Left lung (tissue), 14 donors: ENCODE measurements at places on chromosomes 6 and 20. TPM values are rescaled to one million over a fixed set of nuclear protein-coding genes. Genes with fewer than 3 reads are reported as not detected.

MAN1A1 gene
- 57.8 TPM for polyA plus RNA-seq

DNA sequence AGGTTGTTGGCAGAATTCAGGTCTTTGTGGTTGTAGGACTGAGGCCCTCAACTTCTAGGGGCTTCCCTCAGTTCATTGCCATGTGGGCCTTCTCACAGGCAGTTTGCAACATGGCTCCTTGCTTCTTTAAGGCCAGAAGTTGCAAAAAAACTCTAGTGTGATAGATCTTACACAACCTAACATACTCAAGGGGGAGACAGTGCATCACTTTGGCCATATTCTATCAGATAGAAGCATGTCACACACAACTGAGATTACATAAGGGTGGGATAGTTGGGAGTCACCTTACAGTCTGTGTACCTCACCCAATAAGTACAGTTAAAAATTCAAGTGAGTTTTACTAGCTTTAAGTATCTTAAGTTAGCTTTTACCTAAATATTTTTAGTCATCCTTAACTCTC is 1.6 kb downstream of the SIRPD start:
- DNase-seq = no peak
- no peak overlapping the region for H3K4me3 ChIP-seq
- H3K36me3 ChIP-seq = no peaks in the 10 kb centered on the region
- H3K27ac ChIP-seq = no peak overlapping the region

GRCh38 chr6:39417440-39417839 is 94.9 kb upstream of the KCNK16 start:
- no peaks in the 10 kb centered on the region for H3K27me3 ChIP-seq
- no peak overlapping the region for H3K4me3 ChIP-seq
- no peaks in the 10 kb centered on the region for H3K36me3 ChIP-seq
- no peaks in the 10 kb centered on the region for H3K4me1 ChIP-seq
- no peak for DNase-seq

SLC17A3 gene
- polyA plus RNA-seq = 0.22 TPM

GRCh38 chr6:157774153-157775135 is 48.6 kb upstream of the SNX9 start:
- H3K4me1 ChIP-seq = no peaks in the 10 kb centered on the region
- H3K36me3 ChIP-seq = no peaks in the 10 kb centered on the region
- H3K27me3 ChIP-seq = no peaks in the 10 kb centered on the region
- no peak overlapping the region for H3K27ac ChIP-seq

DNA sequence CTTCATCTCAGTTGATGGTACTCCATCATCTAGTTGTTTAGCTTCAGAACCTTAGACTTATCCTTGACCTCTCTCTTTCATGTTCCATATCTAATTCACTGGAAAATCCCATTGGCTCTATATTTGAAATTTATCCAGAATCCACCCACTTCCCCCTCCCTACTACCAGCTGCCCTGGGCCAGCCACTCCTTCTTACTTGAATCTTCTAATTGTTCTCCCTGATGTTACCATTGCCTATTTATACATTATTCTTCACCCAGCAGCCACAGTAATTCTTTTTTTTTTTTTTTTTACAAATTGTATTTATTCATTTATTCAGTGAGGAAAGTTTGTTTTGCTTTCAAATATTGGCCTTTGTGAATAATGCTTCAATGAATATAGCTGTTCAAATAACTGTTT is 8.2 kb downstream of the SEC23B start:
- H3K36me3 ChIP-seq = peaks cover 80% of the 10 kb centered on the region
- no peaks in the 10 kb centered on the region for H3K27me3 ChIP-seq
- H3K4me1 ChIP-seq = peaks cover 40% of the 10 kb centered on the region
- H3K27ac ChIP-seq = no peak overlapping the region

GRCh38 chr6:55902796-55903195 is 27.4 kb upstream of the BMP5 start:
- no peak overlapping the region for H3K4me3 ChIP-seq
- no peaks in the 10 kb centered on the region for H3K4me1 ChIP-seq
- no peaks in the 10 kb centered on the region for H3K36me3 ChIP-seq
- no peak overlapping the region for H3K27ac ChIP-seq

DNA sequence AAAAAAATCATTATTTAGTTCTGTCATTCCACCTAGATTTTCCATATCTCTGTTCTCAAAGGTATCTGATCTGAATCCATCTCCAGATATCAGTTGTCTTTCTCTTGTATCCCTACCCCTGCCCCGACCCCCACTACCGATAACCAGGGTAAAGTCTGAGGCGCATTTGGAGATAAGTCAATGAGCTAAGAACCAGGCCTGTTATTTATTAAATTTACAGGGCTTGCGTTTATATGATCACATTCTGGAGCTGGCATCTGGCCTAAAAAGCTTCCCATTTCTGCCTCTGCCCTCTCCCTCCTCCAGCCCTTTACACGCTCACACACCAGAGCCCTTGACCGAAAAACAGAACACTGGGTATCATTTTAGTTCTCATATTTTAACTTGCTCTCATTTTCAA is 144.7 kb downstream of the ALDH8A1 start:
- no peak overlapping the region for H3K4me3 ChIP-seq
- DNase-seq = no peak
- H3K4me1 ChIP-seq = no peaks in the 10 kb centered on the region
- H3K27me3 ChIP-seq = no peaks in the 10 kb centered on the region

DNA sequence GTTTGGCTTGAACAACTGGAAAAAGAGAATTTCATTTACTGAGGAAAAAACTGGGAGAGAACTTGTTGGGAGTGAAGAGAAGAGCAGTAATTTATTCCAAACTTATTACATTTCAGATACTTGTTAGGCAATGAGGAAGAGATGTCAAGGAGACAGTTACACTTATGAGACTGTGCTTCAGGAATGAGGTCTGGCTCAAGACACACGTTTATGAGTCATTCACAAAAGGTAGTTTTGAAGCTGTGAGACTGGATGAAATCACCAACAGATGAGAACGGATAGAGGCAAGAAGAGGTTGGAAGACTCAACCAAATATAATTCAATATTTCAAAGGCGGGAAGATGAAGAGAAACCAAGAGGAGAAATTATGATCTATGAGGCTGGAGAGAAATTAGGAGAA is 70.6 kb upstream of the DEFB112 start:
- H3K4me1 ChIP-seq = no peaks in the 10 kb centered on the region
- no peaks in the 10 kb centered on the region for H3K27me3 ChIP-seq
- no peak for DNase-seq
- no peak overlapping the region for H3K27ac ChIP-seq
- H3K36me3 ChIP-seq = no peaks in the 10 kb centered on the region

FKBP1C gene
- 3.1 TPM for polyA plus RNA-seq

- H3K4me3 ChIP-seq = no peak overlapping the region
- no peak for DNase-seq
Measured at GRCh38 chr6:87908978-87909811, 138.4 kb upstream of the SPACA1 start.

DNA sequence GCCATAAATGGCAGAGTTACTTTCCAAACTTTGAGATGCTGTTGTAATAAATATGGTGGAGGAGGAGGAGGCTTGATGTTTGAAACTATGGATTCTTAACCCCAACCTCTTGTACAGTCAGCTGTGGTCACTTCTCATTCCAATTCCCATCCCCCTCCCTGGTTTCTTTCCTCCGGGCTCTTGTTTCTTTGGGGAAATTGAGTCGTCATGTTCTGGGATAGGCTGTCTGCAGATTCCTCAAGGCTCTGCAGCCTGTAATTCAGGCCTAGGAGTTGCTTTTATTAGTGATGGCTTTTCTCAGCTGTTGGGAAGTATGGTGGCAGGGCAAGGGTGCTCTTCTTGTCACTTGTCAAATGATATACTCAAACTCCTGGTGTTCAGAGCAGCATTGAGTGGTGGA is 2.6 kb downstream of the PTK7 start:
- DNase-seq = no peak
- no peaks in the 10 kb centered on the region for H3K27me3 ChIP-seq
- no peak overlapping the region for H3K4me3 ChIP-seq
- no peak overlapping the region for H3K27ac ChIP-seq
- peaks cover 12% of the 10 kb centered on the region for H3K4me1 ChIP-seq

DNA sequence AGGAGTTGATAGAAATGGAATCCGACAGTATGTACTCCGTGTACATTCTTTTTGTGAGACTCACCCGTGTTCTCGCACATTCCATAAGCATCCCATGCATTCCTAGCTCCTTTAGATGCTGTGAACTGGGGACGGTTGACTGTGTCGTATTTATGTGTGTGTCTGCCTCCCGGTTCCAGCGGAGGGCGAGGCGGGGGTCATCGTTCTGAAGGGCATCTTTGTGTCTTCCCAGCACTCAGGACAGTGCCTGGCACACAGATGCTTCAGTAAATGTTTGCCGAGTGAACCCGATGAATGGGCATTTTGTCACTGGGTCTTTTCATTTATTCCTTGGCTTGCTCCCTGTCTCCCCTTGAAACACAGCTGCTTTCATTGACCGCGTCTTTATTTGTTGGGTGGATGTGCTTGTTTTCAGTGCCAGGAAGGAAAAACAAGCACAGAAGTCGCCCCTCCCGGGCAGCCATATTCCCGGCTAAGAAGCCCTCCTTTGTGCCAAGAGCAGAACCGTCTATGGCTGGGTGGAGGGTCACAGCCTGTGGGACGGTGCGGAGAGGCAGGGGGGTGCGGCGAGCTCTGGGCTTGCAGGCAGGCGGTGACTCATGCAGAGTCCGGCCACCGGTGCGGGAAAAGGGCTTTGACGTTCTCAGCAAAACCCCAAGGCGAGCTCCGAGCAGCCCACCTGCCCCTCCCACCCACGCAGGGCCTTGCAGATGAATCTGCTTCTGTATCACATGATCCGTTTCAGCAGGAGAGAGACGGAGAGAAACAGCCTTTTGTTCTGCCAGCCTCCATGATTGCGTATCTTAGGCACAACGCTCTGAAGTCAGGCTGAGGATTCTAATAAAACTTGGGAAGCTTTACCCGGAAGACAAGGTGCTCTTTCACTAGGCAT is 11.2 kb upstream of the PSMG4 start:
- no peak overlapping the region for H3K4me3 ChIP-seq
- H3K36me3 ChIP-seq = no peaks in the 10 kb centered on the region
- peak; percentile 52 for DNase-seq
- no peaks in the 10 kb centered on the region for H3K4me1 ChIP-seq
